ENCODE measurements at places on chromosomes 7 and 10. TPM values are rescaled to one million over a fixed set of nuclear protein-coding genes. Genes with fewer than 3 reads are reported as not detected.

DNA sequence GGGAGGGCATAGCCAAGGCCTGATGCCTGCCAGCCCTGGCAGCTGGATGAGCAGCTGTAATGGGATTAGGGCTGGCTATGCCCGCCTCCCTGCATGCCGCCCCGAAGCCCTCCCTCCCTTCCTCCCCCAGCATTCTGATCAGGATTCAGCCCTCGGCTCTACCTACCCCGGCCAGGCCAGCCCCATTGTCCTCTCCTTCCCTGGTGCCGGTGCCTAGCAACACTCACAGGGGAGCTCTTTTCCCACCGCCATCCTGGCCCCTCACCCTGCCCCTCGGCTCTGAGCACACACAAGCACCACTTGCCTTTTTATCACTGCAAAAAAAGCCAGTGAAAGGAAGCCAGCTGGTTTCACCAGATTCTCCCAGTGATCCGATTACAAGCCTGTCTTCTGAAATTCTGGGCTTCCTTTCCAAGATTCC lies 9.0 kb upstream of the ADCYAP1R1 start:
- DNase-seq, result no peak

DNA sequence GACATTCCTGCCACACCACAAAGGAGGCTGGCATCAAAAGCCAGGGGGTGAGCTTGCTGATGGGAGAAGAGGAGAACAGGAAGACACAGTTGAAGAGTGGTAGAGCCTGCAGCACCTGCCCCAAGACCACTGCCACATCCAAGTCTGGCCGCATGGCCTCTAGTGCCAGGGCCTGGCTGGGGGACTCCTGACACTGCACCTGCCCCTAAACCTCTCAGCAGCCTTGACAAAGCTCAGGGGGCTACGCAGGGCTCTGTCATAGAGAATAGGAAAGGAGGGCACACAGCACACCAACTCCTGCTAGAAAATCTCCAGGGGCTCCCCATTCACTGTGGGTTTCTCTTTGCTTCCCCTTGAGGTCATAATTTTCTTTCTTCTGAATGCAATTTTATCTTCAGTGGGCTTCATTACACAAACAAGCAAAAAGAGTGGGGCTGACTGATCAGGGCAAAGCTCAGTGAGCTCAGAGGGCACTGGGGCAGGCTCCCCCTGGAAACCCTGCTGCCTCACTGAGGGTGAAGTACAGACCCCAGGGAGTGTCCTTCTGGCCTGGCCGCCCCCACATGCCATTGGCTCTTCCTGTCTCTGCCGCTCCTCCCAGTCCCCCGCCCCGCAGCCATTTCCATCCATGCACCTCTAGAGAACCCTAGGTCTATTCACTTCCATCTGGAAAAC lies 37.2 kb downstream of the VOPP1 start:
- no peak for DNase-seq

The CEP55 gene
- total RNA-seq, result 58.5 TPM

DNA sequence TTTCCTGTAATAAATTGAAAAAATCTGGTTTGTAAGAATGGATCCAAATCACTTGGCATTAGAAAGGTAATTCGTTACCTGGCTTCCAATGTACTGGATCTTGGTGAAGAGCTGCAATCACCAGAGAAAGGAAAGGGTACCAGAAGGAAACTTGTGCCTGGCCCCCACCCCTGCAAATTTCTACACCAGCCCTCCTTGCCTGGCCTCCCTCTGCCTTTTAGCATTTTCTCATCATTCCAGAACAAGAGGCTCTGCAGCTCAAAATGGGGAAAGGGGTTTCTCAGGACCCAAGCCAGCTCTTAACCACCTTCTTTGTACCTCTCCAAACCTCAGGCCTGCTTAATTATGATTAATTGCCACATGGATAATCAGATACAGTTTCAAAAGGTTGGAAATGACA lies 612.8 kb upstream of the MGMT start:
- no peak for DNase-seq

The GJD4 gene
- total RNA-seq, result not detected

The EPO gene
- 0.41 TPM for total RNA-seq

The RPEL1 gene
- not detected for total RNA-seq

DNA sequence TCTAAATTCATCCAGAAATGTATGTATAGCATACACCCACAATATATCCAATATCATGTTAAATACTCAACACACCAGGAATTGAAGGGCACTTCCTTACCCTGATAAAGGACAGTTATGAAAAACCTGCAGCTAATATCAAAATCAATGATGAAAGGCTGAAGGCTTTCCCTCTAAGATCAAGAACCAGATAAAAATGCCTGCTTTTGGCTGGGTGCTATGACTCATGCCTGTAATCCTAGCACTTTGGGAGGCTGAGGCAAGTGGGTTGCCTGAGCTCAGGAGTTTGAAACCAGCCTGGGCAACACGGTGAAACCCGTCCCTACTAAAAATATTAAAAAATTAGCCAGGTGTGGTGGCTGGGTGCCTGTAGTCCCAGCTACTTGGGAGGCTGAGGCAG lies 21.6 kb upstream of the UPP1 start:
- DNase-seq, result peak; percentile 36

DNA sequence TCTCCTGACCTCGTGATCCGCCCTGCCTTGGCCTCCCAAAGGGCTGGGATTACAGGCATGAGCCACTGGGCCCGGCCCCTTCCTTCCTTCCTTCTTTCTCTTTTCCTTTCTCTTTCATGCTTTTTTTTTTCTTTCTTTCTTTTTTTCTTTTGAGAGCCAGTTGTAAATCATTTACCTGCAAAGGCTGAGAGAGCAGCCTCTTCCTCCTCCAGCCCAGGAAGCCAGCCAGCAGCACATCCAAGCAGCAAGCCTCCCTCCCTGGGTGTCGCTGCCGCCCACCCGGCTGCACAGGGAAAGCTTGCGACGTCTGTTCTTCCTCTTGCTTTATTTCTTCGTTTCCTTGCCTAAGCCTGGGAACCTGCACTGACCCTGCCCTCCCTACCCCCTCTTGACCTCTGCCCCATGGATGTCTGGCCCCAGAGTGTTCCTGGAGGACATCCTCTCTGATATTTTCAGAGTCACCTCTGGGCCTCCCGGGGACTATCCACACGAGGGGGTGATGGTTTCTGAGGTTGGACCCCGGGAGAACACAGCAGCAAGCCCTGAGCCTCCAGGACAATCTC lies 62.8 kb upstream of the MYL10 start:
- DNase-seq, result no peak

- no peak for DNase-seq
These were observed 57.6 kb upstream of the ADGRA1 start for GRCh38 chr10:133030126-133030525.

GRCh38 chr10:62308101-62308500 lies 39.5 kb upstream of the RTKN2 start:
- no peak for DNase-seq

The CTAGE4 gene
- 1.4 TPM for total RNA-seq

The IFIT1B gene
- not detected for total RNA-seq

DNA sequence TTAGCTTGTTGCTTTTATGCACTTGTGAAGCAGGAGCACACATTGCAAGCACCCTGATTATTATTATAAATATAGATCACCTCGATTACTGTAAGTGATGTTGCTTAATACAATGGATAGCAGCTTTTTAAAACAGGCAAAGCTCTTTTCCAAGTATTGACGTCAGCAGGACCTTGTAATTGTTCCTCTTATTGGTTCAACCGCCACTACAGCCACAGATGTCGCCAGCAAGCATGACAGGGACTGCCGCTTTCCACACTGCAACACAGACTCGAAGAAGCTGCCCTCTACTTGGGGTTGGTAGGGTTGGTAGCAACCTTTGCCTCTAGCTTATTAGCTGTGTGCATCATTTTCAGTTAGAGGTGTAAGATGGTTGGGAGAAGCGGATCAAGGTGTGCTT lies 167.6 kb downstream of the ZNF365 start:
- no peak for DNase-seq

- no peak for DNase-seq
These were observed 11.4 kb downstream of the GGCT start for GRCh38 chr7:30493228-30493627.

GRCh38 chr10:89738551-89739209 lies 37.3 kb downstream of the KIF20B start:
- no peak for DNase-seq

The EN2 gene
- not detected for total RNA-seq

DNA sequence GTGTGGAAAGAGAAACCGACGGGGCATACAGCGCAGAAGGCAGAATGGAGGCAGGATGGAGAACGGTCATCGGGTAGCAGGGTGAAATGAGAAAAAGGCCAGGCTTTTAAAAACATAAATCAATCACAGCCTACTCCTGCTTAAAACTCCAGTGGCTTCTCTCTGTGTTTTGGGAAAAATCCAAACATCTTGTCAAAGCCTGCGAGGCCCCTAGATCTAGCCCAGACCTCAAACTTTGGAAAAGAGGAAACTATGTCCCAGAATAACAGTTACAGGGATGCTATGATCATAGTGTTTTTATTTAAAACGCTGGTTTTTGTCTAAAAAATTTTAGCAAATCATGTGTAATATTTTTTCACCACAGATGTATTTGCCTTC lies 41.1 kb downstream of the PPP1R3C start:
- no peak for DNase-seq

GRCh38 chr7:1638215-1638661 lies 31.8 kb upstream of the ELFN1 start:
- DNase-seq, result no peak

- no peak for DNase-seq
These were observed 18.3 kb downstream of the FZD9 start for GRCh38 chr7:73451780-73452398.

The C10orf67 gene
- 0.11 TPM for total RNA-seq

DNA sequence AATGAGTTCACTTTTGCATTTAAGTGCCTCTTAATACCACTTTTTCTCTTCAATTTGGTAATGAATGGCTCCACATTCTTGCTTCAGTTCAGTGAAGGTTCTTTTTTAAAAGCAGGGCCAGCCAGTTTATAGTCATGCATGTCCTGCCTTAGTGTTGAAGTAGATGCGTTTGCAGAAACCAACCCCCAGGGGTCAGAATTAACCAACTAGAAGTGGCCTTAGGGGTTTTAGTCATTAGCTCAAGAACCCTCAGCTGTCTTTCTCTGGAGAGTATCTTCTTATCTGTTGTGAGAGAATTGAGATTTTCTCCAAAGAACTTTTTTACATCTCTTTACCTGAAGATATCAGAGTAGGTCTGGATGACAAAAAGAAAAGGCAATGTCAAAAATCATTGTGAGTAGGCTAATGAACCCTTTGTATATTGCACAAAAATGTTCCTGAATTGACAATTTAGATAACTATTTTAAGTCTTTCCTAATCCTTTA lies 82.2 kb downstream of the PIK3CG start:
- DNase-seq, result peak; percentile 23

- no peak for DNase-seq
These were observed 1.8 kb downstream of the KCNIP2 start for GRCh38 chr10:101841826-101842225.
